ENCODE measurements at places on chromosomes 12 and 14. TPM values are rescaled to one million over a fixed set of nuclear protein-coding genes. Genes with fewer than 3 reads are reported as not detected.

Gene GRIN2B
- not detected for total RNA-seq

GRCh38 chr12:50222275-50222783 lies 55.2 kb upstream of the CERS5 start:
- peaks cover 36% of the 10 kb centered on the region for H3K4me1 ChIP-seq
- peaks cover 2% of the 10 kb centered on the region for H3K36me3 ChIP-seq
- DNase-seq = peak; percentile 87
- no peak overlapping the region for H3K4me3 ChIP-seq
- H3K27ac ChIP-seq = no peak overlapping the region

GRCh38 chr12:4555804-4556203 lies 6.2 kb upstream of the DYRK4 start:
- H3K4me3 ChIP-seq = no peak overlapping the region
- H3K27me3 ChIP-seq = no peaks in the 10 kb centered on the region
- no peak for DNase-seq
- peaks cover 1% of the 10 kb centered on the region for H3K36me3 ChIP-seq
- H3K27ac ChIP-seq = no peak overlapping the region

GRCh38 chr12:51185171-51185717 lies 12.3 kb upstream of the TFCP2 start:
- H3K4me1 ChIP-seq = peaks cover 3% of the 10 kb centered on the region
- H3K4me3 ChIP-seq = no peak overlapping the region
- no peak for DNase-seq

GRCh38 chr12:24379433-24379832 lies 430.0 kb upstream of the SOX5 start:
- DNase-seq = no peak
- no peaks in the 10 kb centered on the region for H3K27me3 ChIP-seq
- H3K4me1 ChIP-seq = peaks cover 45% of the 10 kb centered on the region

Data from osteocyte (in vitro differentiated cells).